ENCODE measurements at places on chromosomes 5 and 9. TPM values are rescaled to one million over a fixed set of nuclear protein-coding genes. Genes with fewer than 3 reads are reported as not detected.

CD274 gene
- total RNA-seq, result 20.8 TPM

TAS2R1 gene
- not detected for total RNA-seq

SLC6A7 gene
- not detected for total RNA-seq

PDCD1LG2 gene
- total RNA-seq, result 27.8 TPM

NUTM2G gene
- total RNA-seq, result not detected

OLFML2A gene
- 0.54 TPM for total RNA-seq

ADAMTS6 gene
- 20.6 TPM for total RNA-seq

RPL37 gene
- total RNA-seq, result 83.8 TPM

Data from mammary microvascular endothelial cell (primary cell).